ENCODE measurements at places on chromosomes 5 and 9.

- DNase-seq, result no peak
Observed at GRCh38 chr5:131186561-131187256, 16.0 kb downstream of the LYRM7 start.

- no peak for DNase-seq
Observed at GRCh38 chr9:109206670-109207069, 39.6 kb upstream of the FRRS1L start.

DNA sequence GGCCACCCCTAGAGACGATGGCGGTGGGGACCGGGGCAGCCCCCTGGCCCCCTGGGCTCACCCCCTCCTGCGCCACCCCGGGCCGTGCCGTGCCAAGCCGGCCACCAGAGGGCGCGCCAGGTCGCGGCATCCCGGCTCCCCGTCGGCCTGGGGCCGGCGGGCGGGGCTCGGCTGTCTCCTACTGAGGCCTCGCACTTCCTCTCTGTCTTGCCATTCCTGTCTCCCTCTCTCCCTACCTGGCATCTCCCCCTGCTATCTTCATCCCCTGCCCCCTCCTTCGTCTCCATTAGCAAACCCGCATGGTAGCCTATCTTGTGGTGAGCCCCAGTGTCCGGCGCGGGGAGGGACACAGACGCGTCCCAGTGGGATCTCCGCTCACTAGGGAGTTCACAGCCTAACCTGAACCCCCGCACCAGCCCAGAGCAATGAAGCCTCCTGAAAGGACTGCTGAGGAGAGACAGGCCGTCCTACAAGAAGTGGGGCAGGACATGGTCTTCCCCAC is 29.8 kb upstream of the FABP6 start:
- DNase-seq, result no peak

GRCh38 chr5:43570450-43571158 is 13.7 kb upstream of the PAIP1 start:
- DNase-seq, result no peak

GRCh38 chr9:107105784-107106183 is 177.3 kb upstream of the RAD23B start:
- DNase-seq, result no peak

DNA sequence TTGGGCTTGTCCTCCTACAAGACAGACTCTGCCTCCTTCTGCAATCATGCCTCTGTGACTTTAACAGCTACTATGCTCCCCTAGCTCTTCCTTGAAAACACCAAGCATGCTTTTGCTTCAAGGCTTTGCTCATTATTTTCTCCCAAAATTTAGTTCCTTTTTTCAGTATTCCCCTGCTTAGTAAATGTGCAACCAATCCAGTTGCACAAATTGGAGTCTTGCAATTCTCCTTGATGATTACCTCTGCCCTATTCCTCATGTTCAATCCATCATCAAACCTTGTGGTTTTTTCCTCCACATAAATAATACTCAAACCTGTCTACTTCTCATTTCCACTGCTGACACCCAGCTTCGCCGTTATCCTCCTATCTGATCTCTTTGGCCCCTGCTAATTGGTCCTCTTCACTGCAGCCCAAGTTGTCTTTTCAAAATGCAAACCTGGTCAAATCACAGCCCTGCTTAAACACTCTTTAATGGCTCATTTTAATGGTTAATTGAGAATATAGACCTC is 296.3 kb downstream of the CWC27 start:
- no peak for DNase-seq

DNA sequence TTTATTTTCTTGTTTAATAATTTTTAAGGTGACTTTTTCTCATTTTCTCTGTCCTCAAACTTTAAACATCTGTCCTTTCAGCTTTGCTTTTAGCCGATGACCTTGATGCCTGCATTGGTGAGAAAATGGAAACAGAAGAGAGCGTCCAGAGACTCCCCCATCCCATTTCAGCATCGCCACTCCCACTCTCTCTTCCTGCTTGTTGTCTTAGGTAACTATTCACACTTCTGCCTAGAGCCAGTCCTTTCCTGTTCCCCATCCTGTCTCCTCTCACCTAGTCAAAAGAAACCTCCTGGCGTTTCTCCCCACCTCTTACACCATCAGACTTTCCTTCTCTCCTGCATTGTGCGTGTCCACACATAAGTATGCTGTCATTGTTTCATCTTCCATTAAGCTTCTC is 124.6 kb downstream of the MAST4 start:
- no peak for DNase-seq

DNA sequence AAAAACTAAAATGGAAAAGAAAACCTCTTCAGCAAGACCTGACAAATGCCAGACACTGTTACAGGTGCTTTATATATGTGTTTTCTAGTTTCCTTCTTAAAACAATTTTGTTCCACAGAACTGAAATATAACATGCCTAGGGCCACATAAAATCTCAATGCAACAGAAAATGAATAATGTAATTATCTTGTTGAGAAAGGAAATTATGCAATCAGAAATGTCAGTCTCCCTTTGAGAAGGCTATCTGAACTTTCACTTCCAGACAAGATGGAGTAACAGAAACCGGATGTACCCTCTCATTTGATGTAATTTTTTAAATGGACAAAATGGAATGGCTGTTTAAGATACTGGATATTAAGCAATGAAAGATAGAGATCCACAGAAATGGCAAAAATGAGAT is 79.2 kb downstream of the AGTPBP1 start:
- DNase-seq, result no peak

DNA sequence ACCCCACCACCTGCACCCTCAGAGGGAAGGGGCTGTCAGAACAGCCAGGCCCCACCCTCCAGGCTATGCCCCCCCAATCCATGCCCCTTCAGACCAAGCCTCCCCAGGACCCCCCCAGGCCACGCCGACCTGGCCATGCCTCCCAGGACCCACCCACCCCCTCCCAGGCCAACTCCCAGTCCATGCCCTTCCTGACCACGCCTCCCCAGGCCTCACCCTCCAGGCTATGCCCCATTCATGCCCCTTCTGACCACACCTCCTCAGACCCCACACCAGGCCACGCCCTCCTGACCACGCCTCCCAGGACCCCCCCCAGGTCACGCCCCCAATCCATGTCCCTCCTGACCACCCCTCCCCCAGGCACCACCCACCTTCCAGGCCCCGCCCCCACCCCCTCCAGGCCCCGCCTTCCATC is 27.6 kb downstream of the TPPP start:
- no peak for DNase-seq

Measured in glomerular endothelial cell (primary cell).